ENCODE measurements at places on chromosomes 1 and 21. TPM values are rescaled to one million over a fixed set of nuclear protein-coding genes. Genes with fewer than 3 reads are reported as not detected.

Gene CASZ1
- total RNA-seq, result under 0.01 TPM

Gene MUL1
- total RNA-seq, result 30.6 TPM

Gene ZSWIM5
- under 0.01 TPM for total RNA-seq

Gene FCN3
- total RNA-seq, result not detected

Gene FAM167B
- total RNA-seq, result not detected

Gene FAM177B
- not detected for total RNA-seq

Gene TCHHL1
- total RNA-seq, result not detected

Gene TMEM201
- 3.6 TPM for total RNA-seq

Gene MTARC1
- total RNA-seq, result 2.5 TPM

Gene ECM1
- total RNA-seq, result 5.3 TPM

Gene PAQR6
- total RNA-seq, result 0.59 TPM

Gene HSPG2
- total RNA-seq, result 578 TPM

Gene LCE2A
- total RNA-seq, result not detected

Gene SYTL1
- 0.23 TPM for total RNA-seq

Gene ESPN
- 0.05 TPM for total RNA-seq

Gene LCE1E
- 0.42 TPM for total RNA-seq

Gene KLF18
- total RNA-seq, result not detected

Gene SMIM1
- total RNA-seq, result 1.2 TPM

Gene HMGCS2
- not detected for total RNA-seq

Gene HHIPL2
- total RNA-seq, result not detected

Gene ACAP3
- total RNA-seq, result 71.8 TPM

Gene S100PBP
- 68.0 TPM for total RNA-seq

Gene CYP4Z1
- total RNA-seq, result not detected

Gene ZNF697
- 21.0 TPM for total RNA-seq

Gene CTTNBP2NL
- total RNA-seq, result 28.8 TPM

Gene NKAIN1
- total RNA-seq, result not detected

Gene LCE6A
- total RNA-seq, result not detected

Gene S100A1
- under 0.01 TPM for total RNA-seq

Gene DHDDS
- 62.1 TPM for total RNA-seq

Gene BTBD19
- total RNA-seq, result 17.0 TPM

Gene ACOT11
- total RNA-seq, result 2.4 TPM

Gene ASAP3
- 19.9 TPM for total RNA-seq

Gene PTPN7
- total RNA-seq, result not detected

Gene OPTC
- not detected for total RNA-seq

Gene SOX13
- total RNA-seq, result 1.5 TPM

Gene IKBKE
- total RNA-seq, result 30.7 TPM

Gene TCP10L
- total RNA-seq, result 0.46 TPM

Gene OR2G6
- total RNA-seq, result not detected

Gene POU2F1
- total RNA-seq, result 4.4 TPM

Gene DMBX1
- not detected for total RNA-seq

Gene DISP1
- total RNA-seq, result 6.8 TPM

Gene CRP
- total RNA-seq, result not detected

Gene ADGRL2
- 47.6 TPM for total RNA-seq

Gene ZNF691
- 8.6 TPM for total RNA-seq

Gene E2F2
- under 0.01 TPM for total RNA-seq

Gene LCE2B
- total RNA-seq, result not detected

Gene SLC30A2
- not detected for total RNA-seq

Gene ALPL
- total RNA-seq, result 0.30 TPM

Gene EPHA10
- not detected for total RNA-seq

Gene KRTAP8-1
- total RNA-seq, result not detected

Measured in smooth muscle cell of the umbilical artery (primary cell).